ENCODE measurements at places on chromosomes 2 and 18.

- no peak for DNase-seq
Measured at GRCh38 chr2:240628507-240628807, 3.2 kb downstream of the GPR35 start.

DNA sequence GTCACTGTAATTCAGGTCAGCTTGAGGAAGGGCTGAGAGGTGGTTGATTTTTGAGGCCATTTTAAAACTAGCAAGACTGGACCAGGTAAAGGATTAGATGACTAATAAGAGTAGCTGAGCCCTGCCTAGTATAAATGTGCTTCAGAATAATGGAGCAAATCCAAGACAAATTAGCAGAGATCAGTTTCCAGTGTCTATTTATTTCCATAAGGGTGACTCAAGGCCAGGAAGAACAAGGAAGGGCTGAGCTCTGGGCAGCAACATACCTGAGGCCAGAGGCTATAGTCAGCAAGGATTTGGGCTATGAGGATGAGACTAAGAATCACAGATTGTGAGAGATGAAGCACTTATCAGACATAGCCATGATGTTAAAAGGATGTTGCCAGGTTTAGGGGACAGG lies 339.0 kb upstream of the LRRTM1 start:
- no peak for DNase-seq

- peak; percentile 80 for DNase-seq
Measured at GRCh38 chr2:88590998-88591613, 36.2 kb downstream of the EIF2AK3 start.

DNA sequence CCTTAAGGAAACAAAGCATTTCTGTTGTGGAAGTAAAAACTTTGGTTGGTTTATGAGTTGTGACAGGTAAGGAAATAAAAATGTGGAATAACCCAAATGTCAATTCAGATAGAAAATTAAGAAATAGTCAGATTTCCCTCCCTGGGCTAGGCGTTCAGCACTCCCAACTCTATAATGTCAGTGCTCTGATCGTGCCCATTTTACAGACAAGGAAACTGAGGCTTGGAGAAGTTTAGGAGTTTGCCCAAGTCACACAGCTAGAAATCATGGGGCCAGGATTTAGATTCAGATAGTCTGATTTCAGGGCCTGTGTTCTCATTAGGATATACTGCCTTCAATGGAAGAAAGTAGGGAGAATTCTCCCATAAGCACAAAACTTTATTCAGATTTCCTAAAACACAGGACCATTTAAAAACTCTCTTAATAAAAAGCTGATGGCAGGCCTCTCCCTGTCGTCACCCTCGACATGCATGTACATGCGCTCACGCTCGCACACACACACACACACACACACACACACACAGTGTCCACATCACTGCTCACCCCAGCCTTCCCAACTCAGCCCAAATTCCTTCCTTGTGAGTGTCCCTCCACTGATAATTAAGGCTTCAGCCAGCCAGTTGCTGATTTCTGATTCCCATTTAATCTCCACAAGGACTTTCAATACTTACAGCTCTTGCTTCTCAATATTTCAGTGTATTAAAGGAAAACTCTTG lies 49.1 kb upstream of the SLC14A2 start:
- peak; percentile 94 for DNase-seq

DNA sequence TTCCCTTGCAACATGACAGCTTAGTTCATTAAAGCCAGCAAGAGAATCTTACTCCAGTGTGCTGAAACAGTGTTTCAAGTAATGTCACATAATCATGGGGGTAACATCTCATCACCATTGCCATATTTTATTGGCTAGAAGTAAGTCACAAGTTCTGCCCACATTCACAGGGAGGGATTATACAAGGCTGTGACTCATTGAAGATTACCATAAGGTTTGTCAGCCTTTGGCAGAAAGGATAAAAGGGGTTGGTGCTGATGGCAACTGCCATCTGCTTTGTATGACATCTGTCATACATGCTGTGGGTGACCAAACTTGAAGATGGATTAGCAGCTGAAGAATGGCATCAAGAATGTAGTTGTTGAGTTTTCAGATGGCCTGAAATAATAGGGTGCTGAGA lies 61.2 kb downstream of the KCNE4 start:
- DNase-seq, result peak; percentile 59

DNA sequence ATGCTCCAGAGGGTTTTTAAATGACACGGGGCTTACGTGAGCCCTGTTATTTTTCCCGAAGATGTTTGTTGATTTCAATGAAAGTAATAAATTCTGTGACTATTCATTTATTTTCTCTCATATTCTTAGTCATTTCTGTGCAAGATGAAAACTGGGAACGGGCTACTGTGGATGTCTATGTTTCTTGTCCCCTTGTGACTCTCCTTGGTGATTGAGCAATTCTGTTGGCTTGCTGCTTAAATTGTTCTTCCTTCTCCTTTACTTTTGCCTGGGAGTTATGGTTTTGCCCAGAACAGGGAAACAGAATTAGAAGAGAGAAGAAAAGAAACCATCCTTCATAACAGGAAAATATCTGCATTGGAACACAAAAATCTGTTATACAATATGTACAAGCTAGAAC lies 508.2 kb upstream of the DSEL start:
- no peak for DNase-seq

DNA sequence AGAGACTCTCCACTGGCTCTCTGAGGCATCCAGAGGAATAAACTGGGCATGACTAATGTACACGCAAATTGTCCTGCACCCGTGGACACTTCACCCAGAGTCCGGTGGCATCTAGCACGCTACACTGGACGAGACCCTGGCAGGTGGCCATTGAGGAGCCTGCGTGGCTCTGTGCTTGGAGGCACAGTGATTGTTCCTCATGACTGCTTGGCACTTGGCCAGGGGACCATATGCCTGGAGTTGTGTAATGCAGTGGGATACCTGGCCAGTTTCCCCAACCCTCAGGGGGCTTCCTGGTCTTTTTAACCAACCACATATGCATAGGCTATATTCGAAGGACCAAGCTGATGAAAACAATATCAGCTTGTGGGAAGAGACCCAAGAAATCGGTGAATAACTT lies 66.6 kb downstream of the MTCL1 start:
- DNase-seq, result no peak

GRCh38 chr2:101277111-101277510 lies 24.4 kb downstream of the CNOT11 start:
- DNase-seq, result peak; percentile 35

- no peak for DNase-seq
Measured at GRCh38 chr2:19301706-19302105, 56.7 kb downstream of the OSR1 start.

DNA sequence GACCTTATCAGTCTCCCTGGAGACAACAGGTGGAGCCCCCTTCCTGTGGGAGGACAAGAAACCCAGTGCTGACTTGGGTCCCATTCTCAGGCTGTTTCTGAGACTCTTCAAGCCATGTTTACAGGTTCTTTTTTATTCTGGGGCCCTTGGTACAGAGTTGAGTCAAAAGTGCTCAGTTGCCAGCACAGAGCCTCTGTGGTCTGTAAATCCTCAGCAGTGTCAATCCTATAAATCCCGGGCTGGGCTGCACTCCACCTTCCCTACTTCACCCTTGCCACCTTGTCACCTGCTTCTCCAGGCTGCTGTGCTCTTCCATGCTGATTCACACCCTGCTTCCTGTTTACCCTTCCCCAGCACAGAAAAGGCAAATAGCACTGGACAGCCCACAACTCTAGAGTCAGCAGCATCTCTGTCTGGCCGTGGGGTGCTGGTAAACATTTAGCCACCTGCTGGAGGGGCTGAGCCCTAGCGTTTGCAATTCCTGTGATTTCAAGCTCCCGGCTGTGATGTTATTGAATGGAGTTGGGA lies 74.7 kb downstream of the TNFRSF11A start:
- no peak for DNase-seq

GRCh38 chr2:39732482-39732881 lies 46.6 kb downstream of the THUMPD2 start:
- DNase-seq, result no peak
